ENCODE measurements at places on chromosomes 7 and 10. TPM values are rescaled to one million over a fixed set of nuclear protein-coding genes. Genes with fewer than 3 reads are reported as not detected.
A peak's percentile ranks its signal among the peaks of the same experiment; 100 is the strongest.

- no peak for DNase-seq
Measured at GRCh38 chr10:90598513-90598912, 259.3 kb downstream of the HTR7 start.

- DNase-seq: peak; percentile 87
Measured at GRCh38 chr10:90222372-90222771, 521.0 kb downstream of the KIF20B start.

DNA sequence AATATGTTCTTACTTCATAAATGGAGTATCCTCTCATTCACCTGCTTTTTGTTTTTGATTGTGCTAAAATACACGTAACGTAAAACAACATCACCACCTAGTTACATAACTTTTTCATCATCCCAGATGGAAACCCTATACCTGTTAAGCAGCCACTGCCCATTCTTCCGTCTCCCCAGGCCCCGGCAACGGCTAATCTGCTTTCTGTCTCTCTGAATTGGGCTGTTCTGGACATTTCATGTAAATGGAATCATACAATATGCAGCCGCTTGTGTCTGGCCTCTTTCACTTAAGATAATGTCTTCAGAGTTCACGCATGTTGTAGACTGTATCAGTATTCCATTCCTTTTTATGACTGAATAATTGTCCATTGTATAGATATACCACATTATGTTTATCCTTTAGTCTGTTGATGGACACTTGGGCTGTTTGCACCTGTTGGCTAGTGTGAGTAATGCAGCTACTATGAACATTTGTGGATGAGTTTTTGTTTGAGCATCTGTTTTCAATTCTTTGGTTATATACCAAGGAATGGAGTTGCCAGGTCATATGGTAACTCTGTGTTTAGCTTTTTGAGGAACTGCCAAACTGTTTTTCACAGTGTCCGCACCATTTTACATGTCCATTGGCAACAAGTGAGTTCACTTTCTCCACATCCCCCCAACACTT is 14.1 kb upstream of the SUN1 start:
- DNase-seq: peak; percentile 46

GDF2 gene
- not detected for total RNA-seq

Measured in MCF 10A (cell line).